ENCODE measurements at places on chromosomes 3 and 15.
A peak's percentile ranks its signal among the peaks of the same experiment; 100 is the strongest.

DNA sequence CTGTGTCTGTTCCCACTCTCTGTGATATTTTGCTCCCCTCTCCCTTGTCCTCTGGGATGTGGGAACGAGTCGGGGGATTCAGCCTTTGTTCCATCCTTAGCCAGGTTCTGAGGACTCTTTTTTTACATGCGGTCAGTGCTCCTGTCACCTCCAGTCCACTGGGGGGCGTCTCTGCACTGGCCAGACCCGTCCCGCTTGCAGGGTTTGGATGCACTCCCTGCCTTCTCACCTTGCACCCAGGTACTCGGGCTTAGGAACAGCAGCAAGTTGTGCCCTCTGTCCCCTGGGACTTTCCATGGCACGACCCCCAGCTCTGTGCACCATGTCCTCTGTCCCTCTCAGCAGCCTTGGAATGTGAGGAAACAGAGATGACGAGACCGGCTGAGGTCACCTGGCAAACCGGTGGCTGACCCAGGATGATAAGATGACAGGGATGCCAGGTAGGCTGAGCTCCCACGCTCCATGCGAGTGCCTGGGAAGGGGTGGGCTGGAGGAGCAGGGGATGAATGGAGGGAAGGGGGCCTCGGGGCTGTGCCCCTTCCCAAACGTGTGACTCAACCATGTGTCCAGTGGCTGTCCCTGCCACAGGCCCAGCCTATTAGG lies 27.3 kb upstream of the FGD5 start:
- peak; percentile 6 for DNase-seq

DNA sequence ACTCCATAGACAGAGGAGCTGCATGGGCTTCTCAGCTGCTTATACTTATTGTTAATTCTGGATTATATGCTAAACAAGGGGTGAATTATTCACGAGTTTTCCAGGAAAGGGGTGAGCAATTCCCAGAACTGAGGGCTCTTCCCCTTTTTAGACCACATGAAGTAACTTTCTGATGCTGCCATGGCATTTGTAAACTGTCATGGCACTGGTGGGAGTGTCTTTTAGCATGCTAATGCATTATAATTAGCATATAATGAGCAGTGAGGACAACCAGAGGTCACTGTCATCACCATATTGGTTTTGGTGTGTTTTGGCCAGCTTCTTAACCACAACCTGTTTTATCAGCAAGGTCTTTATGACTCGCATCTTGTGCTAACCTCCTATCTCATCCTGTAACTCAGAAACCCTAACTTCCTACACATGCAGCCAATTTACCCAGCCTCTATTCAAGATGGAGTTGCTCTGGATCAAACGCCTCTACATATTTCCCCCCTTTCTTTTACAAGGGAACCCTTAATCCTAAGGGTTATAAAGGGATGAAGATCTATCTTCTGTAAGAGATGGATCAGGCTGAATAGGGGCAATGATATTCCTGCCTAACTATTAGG lies 12.1 kb upstream of the DMXL2 start:
- no peak for DNase-seq

DNA sequence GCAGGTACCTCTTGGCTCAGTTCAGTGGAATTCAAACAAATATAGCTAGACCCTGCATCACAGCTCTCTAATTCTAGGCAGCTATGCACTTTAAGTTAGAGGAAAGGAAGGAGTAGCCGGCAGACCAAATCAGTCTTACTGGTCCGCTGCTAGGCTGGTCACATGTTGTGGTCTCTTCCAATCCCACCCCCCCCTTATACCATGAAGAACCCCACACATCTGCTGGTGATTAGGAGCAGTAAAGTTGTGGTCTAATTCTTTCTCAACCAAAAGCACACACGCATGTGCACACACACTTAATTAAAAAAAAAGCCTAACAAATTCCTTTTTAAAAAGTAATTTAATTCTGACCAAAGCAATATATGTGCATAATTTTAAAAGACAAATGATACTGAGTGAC lies 16.7 kb upstream of the SH3GL3 start:
- DNase-seq: no peak

DNA sequence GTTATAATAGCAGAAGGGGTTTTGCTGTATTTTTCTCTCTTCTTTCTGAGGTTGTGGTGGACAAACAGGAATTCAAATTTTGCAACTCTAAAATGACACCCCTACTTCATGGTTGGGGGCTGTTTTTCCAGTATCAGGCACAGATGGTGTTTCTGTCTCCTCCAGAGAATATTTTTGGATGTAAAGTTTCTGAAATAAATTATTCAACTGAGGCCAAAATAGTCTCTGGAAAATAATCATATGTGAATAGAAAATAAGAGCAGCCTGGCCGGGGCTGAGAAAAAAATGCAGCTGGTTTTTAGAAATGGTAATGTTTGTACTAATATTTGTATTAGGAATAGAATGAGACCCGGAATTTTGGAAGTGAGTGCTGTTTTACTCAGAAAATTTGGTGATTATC lies 121.3 kb upstream of the ADAMTS9 start:
- DNase-seq: no peak

DNA sequence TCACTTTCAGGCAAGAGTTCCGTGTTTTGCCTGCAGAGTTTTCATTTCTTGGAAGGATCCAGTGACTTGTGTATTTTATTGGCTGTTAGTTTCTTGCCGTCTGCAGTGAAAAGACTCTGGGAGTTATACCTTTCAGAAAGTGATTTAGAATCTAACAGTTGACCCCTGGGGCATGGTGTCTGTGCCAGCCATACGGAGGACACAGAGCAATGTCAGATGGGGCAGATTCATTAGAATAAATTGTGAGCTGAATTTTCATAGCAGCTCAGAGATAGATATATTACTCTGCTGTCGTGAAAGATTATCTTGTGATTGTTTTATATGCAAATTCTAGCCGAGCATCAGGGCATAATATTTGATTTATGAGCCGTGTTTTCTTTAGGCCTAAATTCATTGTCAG lies 131.6 kb downstream of the SV2B start:
- no peak for DNase-seq

DNA sequence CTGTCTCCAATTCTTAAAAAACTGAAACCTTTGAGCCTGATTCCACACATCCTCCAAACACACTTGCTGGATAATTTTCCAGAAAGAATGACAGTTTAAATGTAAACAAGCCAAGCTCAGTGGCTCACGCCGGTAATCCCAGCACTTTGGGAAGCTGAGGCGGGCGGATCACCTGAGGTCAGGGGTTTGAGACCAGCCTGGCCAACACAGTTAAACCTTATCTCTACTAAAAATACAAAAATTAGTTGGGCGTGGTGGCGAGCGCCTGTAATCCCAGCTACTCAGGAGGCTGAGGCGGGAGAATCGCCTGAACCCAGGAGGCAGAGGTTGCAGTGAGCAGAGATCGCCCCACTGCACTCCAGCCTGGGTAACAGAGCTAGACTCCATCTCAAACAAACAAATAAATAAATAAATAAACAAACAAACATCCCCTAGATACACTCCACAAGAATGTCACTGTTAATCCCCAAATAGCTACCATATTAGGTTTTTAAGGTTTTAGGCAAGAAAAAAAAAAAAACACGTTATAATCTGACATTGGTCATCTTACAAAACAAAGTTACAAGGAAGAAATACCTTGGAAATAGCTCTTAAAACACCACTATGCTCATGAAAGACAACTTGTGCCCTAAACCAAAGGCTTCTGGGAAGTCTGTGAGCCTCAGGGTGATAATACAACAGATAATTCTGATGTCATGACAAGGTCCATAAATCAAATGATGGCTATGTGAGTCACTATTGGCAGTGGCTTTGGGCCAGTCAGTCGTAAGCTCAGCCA lies 13.2 kb downstream of the TNIK start:
- DNase-seq: no peak

GRCh38 chr3:49707113-49707480 lies 12.4 kb downstream of the AMIGO3 start:
- no peak for DNase-seq

GRCh38 chr3:150307311-150308036 lies 100.6 kb upstream of the TSC22D2 start:
- DNase-seq: no peak

DNA sequence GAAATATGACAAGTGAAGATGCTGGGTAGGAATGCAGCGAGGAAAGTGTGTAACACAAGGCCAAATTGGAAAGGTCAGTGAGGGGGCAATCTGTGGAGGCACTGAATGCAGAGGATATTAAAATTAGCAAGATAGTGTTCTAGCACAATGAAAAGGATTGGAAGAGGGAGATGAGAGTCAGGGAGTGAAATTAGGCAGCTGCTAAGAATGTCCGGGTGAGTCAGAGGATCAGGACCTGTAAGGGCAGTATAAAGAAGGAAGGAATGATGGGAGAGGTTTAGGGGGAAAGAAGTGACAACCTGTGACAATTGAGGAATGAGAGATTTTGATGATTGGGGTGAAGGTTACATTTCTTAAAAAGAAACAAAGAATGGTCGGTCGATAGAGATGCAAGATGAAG lies 103.5 kb downstream of the UBE3A start:
- DNase-seq: no peak

DNA sequence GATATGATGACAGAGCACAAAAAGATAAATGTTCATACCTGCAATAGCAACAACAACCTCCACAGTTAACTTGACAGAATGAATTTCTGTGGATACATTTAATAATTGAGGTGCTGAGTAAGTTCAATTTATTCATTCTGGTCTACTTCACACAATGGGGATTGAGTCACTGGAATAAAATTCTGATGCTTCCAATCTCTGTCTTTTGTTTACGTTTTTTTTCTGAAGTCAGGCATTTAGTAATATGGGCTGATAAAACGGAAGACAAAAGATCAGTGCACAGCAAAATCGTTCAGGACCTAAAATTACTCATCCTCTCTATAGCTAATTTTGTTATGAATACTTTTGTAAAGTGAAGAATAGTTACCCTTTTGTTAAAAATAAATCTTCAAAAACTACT lies 565.9 kb upstream of the CCDC54 start:
- DNase-seq: no peak

- DNase-seq: no peak
Observed at GRCh38 chr3:128910006-128910405, 30.6 kb downstream of the ACAD9 start.

DNA sequence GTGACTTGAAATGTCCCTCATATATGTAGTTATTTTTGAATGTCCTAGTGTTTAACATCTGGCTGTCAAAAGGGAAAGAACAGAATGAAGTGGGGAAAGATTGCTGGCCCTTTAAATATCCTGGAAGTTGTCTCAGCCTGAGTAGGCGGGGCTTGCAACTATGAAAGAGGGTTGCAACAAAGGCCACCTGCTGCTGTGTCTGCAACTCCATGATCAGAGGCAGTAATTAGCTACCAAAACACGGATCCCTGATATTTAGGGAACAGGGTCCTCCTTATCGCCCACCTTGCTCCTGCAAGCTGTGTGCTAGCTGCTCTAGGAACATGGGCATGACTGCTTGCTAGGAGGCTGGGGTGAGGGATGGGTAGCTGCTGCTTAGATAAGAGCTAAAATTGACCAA lies 100.2 kb upstream of the CFAP20DC start:
- DNase-seq: no peak

DNA sequence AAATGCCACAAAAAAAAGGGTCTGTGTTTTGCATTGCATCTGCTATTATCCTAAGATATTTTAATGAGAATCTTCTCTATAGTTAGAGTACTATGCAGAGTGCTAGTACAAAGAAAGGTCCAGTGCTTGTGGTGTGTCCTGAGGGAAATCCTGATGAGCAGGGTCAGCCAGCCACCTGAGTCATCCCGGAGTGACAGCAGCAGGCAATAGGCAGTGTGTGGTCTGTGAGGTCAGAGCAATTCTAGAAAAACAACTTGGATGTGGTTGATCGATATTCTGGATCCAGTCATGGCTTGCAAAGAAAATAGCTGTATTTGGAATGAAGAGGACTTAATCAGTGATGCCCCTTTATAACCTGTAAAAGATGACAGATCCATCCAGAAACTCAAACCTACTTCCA lies 119.2 kb downstream of the CTNNB1 start:
- no peak for DNase-seq

- no peak for DNase-seq
Observed at GRCh38 chr3:197155046-197155445, 125.4 kb upstream of the MELTF start.

DNA sequence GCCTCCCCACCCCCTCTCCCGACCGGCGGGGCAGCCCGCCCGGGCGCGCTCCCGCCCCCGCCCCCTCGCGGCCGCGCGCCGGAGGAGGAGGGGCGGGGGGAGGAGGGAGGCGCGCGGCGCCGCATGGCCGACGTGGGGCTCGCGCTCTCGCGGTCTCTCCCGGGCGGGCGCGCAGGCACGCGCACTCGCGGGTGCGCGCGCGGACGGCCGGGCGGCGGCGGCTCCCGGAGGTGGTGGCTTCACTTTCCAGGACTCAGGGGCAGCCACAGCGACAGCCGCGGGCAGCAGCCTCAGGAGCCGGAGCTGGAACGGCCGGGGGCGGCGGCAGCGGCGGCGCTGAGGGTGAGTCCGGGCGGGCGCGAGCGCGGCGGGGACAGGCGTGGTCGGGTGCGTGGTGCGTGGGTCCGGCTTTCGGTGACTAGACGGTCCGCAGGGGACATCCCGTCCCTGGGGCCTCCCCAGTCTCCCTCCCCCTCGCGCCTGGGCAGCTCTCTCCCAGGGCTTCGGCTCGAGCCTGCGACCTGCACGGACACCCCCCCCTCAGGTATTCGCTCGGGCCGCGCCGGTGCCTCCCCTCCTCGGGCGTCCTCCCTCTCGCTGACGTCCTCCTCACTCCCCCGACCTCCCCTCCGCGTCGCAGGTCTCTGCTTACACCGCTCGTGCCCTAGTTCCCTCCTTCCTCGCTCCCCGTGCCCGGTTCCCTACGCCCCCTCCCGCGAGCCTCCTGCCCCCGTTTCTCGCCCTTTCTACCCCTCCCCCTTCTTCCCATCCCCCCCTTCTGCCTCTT lies at the start of gene UBE2E2:
UBE2E2 (plus strand) TSS at position 407 of the 787 bp plus-strand sequence.
- DNase-seq: no peak

DNA sequence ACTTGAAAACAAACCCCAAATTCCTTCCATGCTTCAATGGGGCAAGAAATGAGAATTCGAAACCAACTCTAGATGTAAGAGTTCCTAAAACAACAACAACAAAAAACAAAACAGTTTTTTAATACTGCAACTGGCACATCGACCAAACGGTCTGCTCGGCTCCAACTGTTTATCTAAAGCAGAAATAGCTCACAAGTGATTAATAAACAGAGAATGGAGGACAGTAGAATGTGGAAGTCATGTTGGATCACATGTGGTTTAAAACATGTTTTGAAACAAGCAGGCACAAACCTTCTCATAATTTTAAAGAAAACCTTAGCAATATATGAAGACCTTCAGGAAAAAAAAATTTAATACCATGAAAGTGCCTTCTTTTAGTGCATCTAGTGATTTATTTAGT lies 55.1 kb downstream of the SETMAR start:
- no peak for DNase-seq

GRCh38 chr3:69110941-69111546 lies 11.4 kb downstream of the LMOD3 start:
- no peak for DNase-seq

DNA sequence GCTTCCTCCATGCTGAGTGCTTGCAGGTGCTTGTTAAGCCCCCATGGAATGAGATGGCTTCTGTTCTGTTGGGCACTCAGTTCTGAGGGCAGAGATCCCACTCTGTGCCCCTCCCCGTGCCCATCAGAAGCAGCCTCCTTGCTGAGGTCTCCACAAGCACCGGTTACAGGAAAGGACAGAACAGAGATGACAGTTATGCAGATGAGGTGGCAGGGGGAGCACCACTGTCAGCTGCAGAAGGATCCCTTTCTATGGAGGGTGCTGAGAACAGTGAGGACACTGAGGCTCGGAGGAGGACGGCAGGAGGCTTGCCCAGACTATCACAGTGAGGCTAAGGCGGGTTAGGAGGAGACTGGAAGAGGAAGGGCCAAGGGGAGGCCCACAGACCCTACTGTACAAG lies 12.4 kb downstream of the CACNA2D2 start:
- no peak for DNase-seq

- no peak for DNase-seq
Observed at GRCh38 chr3:141258973-141259372, 27.3 kb downstream of the PXYLP1 start.

GRCh38 chr3:53056442-53056841 lies 10.6 kb upstream of the SFMBT1 start:
- DNase-seq: no peak
